ENCODE measurements at places on chromosomes 2 and 18. TPM values are rescaled to one million over a fixed set of nuclear protein-coding genes. Genes with fewer than 3 reads are reported as not detected.

The ATP6V1B1 gene
- 13.9 TPM for total RNA-seq

The HNMT gene
- total RNA-seq: 16.6 TPM

The FANCL gene
- 51.8 TPM for total RNA-seq

The DCDC2C gene
- not detected for total RNA-seq

The IL18RAP gene
- total RNA-seq: not detected

The ACADL gene
- total RNA-seq: 0.24 TPM

The ACTG2 gene
- not detected for total RNA-seq

The ABCG8 gene
- not detected for total RNA-seq

The CARF gene
- total RNA-seq: 6.5 TPM

All from PC-9 (cell line).